ENCODE measurements at places on chromosomes 6 and 20.

- DNase-seq, result no peak
Observed at GRCh38 chr6:15280028-15280427, 34.2 kb downstream of the JARID2 start.

GRCh38 chr6:134722200-134722870 is 227.6 kb downstream of the ALDH8A1 start:
- DNase-seq, result no peak

DNA sequence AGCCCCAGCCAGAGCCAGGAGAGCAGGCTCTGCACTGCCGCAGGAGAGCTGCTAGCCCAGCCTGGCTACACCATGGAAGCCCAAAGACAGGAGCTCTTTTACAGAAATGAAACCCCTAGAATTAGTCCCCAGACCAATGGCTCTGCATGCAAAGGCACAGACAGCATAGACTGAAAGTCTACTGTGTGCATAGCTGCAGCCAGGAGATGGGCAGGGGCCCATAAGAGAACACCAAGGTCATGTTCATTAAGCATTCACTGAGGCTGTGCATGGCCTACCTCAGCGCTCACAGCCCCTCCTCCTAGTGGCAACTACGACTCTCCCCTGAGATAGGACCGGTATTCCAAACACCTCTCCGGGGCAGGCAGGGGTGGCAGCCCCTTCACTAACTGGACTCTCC is 34.9 kb downstream of the SNX5 start:
- DNase-seq, result no peak

GRCh38 chr6:39210450-39210849 is 18.8 kb downstream of the KCNK5 start:
- DNase-seq, result peak; percentile 85

DNA sequence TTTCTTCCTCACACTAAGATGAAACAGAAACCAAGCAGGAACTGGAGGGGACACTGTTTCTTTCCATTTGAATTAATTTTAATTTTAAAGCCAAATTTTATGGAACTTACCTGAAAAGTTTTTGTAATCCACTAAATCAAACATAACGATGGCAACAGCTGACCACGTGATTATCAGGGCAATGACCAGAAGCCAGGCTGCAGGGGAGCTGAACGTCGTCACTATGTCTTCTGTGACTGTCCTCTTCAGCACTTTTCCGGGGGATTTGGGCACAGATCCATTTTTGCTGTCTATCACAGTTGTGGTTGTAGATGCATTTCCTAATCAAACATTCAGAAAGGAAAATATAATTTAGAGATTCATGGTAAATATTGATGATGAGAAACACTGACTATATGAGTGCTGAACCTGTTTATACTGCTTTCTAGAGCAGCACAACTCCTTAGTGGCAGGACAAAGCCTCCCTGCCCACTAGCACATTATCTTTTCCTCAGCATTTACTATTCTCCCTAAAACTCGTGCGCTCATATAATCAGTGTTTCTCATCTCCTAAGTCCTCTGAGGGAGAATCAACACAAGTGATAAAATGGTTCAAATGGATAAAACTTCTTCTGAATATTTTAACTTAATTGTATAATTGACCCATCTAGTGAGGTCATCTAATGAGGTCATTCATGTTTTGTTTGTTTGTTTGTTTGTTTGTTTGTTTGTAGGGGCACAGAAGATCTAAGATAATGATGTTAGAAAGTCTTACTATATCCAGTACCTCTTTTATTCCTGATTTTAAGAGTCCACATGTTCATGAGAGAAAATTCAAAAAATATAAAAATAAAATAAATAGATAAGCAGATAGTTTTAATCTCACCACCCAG is 65.7 kb downstream of the TRDN start:
- no peak for DNase-seq

DNA sequence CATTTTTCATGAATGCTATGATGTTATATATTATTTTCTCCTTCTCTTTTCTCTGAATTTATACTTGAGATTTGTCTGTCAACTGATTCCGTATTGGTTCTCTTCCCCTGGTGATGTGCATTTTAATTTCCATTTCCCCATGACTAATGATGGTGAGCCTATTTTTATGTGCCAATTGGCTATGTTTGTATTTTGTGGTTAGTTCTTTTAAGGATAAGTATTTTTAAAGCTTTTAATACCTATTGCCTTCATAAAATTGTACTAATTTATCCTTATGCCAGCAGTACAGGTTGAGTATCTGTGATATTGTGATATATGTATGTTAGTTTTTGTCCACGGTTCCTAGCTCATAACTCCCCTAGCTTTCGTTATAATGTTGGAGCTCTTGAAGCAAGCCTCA is 2.8 kb downstream of the POLH start:
- DNase-seq, result no peak

- no peak for DNase-seq
Observed at GRCh38 chr20:48898210-48898609, 23.3 kb upstream of the ARFGEF2 start.

DNA sequence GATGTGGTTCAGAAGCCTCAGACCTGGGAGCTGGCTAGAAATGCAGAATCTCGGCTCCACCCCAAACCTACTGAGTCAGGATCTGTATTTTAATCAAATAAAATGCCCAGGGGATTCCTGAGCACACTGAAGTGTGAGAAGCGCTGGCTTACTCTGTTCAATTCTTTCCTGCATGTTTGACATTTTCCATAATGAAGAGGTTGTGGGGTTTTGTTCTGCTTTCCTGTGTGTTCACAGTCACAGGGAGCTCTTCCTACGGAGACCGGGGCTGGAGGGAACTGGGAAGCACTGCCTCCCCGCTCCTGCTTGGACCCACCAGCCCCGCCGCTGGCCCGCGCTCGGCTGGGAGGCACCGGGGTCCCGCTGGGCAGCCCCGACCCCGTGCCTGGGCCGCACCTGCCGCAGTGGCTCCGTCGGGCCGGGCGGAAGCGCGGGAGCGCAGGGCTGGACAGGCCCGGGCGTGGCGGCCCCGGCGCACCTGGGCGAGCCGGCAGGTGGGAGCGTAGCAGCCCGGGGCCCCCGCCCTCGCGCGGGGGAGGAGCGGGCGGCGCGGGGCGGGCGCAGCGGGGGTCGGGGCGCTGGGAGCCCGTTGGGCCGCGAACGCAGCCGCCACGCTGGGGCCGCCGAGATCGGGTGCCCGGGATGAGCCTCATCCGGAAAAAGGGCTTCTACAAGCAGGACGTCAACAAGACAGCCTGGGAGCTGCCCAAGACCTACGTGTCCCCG is at the start of gene MAPK13:
Gene MAPK13 (plus strand): TSS at position 573 of the 726 bp plus-strand sequence. CDS start 70 bp downstream, at position 643.
- no peak for DNase-seq

- DNase-seq, result no peak
Observed at GRCh38 chr6:139053382-139053781, 24.8 kb downstream of the ABRACL start.

GRCh38 chr6:75350156-75350555 is 65.6 kb upstream of the TMEM30A start:
- no peak for DNase-seq

DNA sequence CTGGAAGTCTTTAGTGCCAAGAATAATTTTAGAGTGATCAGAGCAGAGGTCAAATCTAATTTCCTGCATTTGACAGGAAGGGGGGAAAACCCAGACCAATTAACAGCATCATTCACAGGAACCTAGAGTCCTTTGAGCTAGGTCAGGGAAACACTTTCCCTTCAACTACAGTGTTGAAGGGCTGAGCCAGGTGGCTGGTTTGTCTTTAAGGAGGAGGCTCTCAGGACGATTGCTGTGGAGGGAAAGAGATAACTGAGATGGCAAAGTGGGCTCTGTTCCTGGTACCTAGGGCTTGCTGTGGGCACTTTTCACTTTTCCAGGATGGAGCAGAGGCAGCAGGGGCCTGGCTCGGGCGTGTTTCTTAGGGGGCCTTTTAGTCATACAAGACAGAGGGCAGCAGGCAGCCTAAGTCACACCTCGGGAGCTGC is 111.9 kb downstream of the SCML4 start:
- DNase-seq, result no peak

DNA sequence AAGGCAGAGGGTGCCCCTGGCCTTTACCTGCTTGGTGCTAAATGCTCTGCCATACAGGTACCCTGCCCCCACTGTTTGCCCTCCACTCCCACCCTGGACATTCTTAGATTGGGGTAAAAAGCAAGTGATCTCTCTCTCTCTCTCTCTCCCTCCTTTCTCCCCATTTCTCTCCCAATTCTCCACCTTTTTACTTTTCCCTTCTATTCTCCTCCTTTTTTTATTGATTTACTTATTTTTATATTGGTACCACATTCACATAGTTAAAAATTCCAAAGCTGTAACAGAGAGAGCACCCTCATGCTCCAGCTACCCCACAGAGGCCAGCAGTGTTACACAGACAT is 37.7 kb upstream of the ID1 start:
- DNase-seq, result no peak

DNA sequence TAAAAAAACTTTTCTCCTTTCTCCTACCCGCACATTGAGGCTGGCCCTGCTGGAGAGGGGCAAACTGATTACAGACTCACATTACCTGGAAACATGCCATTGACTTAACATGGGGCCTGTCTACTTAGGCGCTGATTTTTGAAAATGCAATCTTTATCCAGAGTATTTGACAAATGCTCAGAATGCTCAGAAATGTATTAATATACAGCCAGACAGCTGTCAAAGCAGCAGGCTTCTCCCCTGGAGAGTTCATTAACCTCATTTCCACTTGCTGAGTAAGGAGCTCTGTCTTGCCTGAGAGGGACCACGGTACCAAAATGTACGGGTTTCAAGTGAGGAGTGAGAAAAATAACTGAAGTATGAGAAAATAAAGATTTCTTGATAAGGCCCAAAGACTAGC is 95.7 kb downstream of the PAX1 start:
- DNase-seq, result no peak

GRCh38 chr20:12700701-12701100 is 308.1 kb upstream of the SPTLC3 start:
- DNase-seq, result no peak

DNA sequence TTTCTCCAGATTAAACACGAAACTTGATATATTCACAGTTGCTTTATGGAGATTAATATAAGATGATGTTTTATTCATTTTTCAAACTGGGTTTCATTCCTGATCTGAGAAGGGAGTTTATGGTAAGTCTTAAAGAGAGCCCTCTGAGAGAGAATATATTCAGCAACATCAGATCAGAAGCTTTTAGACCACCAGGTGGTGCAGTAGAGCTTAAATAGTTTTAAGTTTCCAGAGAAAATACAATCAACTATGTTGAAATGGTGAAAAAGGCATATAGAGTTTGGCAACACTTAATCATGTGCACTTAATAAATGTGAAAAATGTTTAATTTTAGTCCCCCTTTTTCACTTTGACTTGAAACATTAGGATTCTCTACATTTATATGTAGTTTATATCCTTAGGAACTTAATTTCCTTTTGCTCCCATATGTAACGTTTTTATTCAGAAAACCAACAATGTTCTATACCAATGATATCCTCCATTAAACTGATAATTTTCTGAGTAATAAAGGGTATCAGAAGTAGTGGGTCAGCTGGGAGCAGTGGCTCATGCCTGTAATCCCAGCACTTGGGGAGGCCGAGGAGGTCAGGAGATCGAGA is 86.4 kb upstream of the CLDN20 start:
- peak; percentile 73 for DNase-seq

- peak; percentile 49 for DNase-seq
Observed at GRCh38 chr6:34531580-34532201, 24.4 kb downstream of the SPDEF start.

- no peak for DNase-seq
Observed at GRCh38 chr20:31579245-31579644, 25.8 kb upstream of the ID1 start.

GRCh38 chr6:47106721-47107197 is 64.6 kb upstream of the ADGRF1 start:
- no peak for DNase-seq

DNA sequence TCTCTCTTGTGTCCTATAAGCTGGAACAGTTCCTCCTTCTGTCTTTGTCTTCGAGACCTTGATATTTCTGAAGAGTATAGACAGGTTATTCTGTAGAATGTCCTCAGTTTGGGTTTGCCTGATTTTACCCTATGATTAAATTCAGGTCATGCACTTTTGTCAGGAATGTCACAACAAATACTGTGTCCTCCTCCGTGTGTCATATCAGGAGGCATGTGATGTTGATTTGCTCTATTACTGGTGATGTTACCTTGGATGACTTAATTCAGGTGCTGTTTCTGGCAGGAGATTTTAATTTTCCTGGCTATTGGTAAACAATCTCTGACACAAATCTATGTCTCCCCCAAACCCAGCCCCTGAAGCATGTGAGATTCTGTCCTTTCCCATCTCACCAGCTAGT is 33.3 kb upstream of the CHMP4B start:
- DNase-seq, result no peak

GRCh38 chr6:117601811-117602150 is 530 bp downstream of the GOPC start:
- DNase-seq, result no peak

DNA sequence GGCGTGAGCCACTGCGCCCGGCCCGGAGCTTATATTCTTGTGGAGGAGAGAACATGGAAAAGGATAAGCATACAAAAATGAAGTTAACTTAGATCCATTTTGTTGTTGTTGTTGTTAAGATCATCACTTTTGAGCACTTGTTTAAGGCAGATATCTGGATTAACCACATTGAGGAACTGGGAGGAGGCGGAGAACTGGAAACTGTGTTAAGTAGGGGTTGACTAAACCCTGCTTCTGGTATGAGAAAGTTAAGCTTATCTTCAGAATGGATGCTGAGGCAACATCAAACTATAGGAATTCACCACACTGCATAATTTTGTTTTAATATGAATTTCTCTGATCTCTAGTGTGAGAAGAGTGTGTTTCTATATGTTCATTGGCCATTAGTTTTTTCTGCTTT is 57.6 kb downstream of the GCNT2 start:
- DNase-seq, result no peak

DNA sequence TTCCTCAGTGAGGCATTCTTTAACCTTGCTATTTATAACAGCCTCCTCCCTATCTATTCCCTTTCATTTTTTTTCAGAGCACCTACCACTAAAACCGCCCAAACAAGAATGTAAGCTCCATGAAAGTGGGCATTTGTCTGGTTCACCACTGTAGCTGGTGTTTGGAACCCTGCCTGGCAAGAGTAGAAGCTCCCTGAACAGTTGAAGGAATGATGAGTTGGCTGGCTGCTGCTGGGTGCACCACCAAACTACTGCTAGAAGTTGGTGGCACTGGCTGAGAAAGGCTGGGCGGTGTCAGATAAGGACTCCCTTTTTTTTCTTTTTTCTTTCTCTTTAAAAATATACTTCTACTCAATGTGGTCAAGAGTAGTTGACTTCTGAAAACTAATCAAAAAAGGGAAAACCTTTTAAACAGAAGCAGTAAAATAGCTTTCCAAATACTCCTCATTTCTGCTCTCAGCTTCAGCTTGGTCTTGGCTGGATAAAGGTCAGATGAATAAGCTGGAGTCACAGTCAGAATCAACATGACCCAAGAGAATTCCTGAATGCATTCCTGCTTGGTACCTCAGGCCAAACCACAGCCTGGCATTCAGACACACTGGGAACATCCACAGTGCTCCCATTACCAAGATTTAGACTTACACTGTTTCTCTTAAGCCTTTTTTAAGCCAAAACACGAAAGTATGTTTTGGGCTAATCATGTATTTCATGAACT is 38.0 kb downstream of the RTN4IP1 start:
- DNase-seq, result no peak

GRCh38 chr6:142942805-142943227 is 2.2 kb downstream of the HIVEP2 start:
- peak; percentile 63 for DNase-seq
